Mammary microvascular endothelial cell (primary cell): ENCODE measurements at places on chromosomes 12 and 14. TPM values are rescaled to one million over a fixed set of nuclear protein-coding genes. Genes with fewer than 3 reads are reported as not detected.

The P2RX2 gene
- not detected in 2 replicates for total RNA-seq

The C1S gene
- total RNA-seq, result 0.27 and 0.79 TPM in 2 replicates

The AQP6 gene
- not detected in 2 replicates for total RNA-seq

The NDRG2 gene
- 0.69 TPM in 1 of 2 replicates, not detected in the other for total RNA-seq

The ASB2 gene
- 0.10 TPM in 1 of 2 replicates, not detected in the other for total RNA-seq

The KLRC1 gene
- not detected in 2 replicates for total RNA-seq

The SLC6A13 gene
- not detected in 2 replicates for total RNA-seq

The CHGA gene
- total RNA-seq, result not detected in 2 replicates

The NXPH4 gene
- not detected in 2 replicates for total RNA-seq

The MYF6 gene
- total RNA-seq, result not detected in 2 replicates

The KCNH3 gene
- total RNA-seq, result not detected in 2 replicates

The STON2 gene
- total RNA-seq, result 1.9 and 2.2 TPM in 2 replicates

The KRT77 gene
- total RNA-seq, result not detected in 2 replicates

The TROAP gene
- 26.0 and 39.2 TPM in 2 replicates for total RNA-seq

The FOXA1 gene
- 0.07 and 0.39 TPM in 2 replicates for total RNA-seq

The KLRK1 gene
- total RNA-seq, result not detected in 2 replicates

The OR4K2 gene
- not detected in 2 replicates for total RNA-seq

The SOS2 gene
- 14.4 and 17.1 TPM in 2 replicates for total RNA-seq

The SOCS4 gene
- total RNA-seq, result 13.0 and 15.4 TPM in 2 replicates

The CCDC197 gene
- not detected in 2 replicates for total RNA-seq

The TAS2R50 gene
- total RNA-seq, result 0.15 and 0.20 TPM in 2 replicates

The AKAP6 gene
- total RNA-seq, result 0.10 and 0.13 TPM in 2 replicates

The PRPH gene
- total RNA-seq, result not detected in 2 replicates

The PTPN11 gene
- total RNA-seq, result 63.4 and 65.5 TPM in 2 replicates

The APOLD1 gene
- total RNA-seq, result 52.4 and 53.7 TPM in 2 replicates

The SMIM41 gene
- total RNA-seq, result not detected in 2 replicates

The MUCL1 gene
- not detected in 2 replicates for total RNA-seq

The ZNF891 gene
- total RNA-seq, result 0.13 and 0.30 TPM in 2 replicates

The MBD6 gene
- total RNA-seq, result 5.1 and 10.9 TPM in 2 replicates

The PPP4R4 gene
- not detected in 2 replicates for total RNA-seq

The ENDOU gene
- total RNA-seq, result not detected in 2 replicates

The KLHL33 gene
- 0.34 TPM in 1 of 2 replicates, not detected in the other for total RNA-seq

The CAPZA3 gene
- total RNA-seq, result not detected in 2 replicates

The EPS8 gene
- total RNA-seq, result 6.3 and 7.9 TPM in 2 replicates

The KRT7 gene
- total RNA-seq, result 332 and 351 TPM in 2 replicates

The GLT8D2 gene
- total RNA-seq, result 0.84 and 1.5 TPM in 2 replicates

The GPR84 gene
- total RNA-seq, result not detected in 2 replicates

The PPP1R1A gene
- not detected in 2 replicates for total RNA-seq

The GLIPR1L1 gene
- total RNA-seq, result not detected in 2 replicates

The GMFB gene
- 32.8 and 38.0 TPM in 2 replicates for total RNA-seq

The RNASE3 gene
- not detected in 2 replicates for total RNA-seq
